Activated effector memory CD4-positive, alpha-beta T cell treated with anti-CD3 and anti-CD28 coated beads, Interleukin-2, amount 50 U/mL, for 16 hours (primary cell): ENCODE measurements at places on chromosomes 7 and 10.

DNA sequence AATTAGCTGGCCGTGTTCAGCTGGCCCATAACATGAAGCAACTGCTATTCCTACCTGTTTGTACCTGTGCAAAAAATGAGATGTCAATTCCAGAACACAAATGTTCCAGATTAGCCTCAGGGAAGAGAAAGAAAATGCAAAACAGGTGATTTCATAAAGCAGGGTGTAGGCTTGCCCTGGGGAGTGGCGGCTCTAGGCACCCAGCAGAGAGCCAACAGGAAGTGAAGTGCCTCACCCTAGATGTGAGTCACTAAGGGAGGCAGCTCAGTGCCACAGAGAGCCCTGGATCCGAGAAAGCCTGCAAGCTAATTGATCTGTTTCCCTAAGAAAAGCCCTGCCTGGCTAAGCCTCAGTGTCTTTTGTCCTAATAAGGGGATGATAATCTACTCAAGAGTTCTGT lies 240.0 kb downstream of the ARHGAP21 start:
- DNase-seq: peak; percentile 68

DNA sequence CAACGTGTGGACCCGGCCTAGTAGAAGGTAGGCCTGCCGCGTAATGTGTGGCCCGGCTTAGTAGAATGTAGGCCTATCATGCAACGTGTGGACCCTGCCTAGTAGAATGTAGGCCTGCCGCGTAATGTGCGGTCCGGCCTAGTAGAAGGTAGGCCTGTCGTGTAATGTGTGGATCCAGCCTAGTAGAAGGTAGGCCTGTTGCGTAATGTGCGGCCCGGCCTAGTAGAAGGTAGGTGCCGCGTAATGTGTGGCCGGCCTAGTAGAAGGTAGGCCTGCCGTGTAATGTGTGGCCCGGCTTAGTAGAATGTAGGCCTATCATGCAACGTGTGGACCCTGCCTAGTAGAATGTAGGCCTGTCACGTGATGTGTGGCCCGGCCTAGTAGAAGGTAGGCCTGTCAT lies 11.9 kb upstream of the GTPBP4 start:
- DNase-seq: peak; percentile 19

GRCh38 chr7:142910031-142910433 lies 23.5 kb downstream of the TRPV5 start:
- no peak for DNase-seq

DNA sequence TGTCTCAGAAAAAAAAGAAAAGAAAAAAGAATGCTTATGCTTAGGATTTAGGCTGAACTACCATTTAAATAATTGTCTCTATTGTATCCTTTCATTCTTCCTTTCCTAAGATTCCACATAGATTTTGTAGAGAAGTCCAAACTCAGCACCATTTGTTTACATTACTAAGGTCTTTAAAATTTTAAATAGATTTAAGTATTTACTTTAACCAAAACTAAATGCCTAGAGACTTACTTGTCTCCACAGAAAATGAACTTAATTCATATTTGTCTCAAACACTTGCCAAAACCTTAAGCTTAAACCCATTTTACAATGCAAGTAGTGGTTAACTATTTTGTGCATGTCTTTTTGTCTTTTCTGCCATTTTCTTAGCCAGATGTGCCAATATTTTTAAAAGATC lies 54.1 kb upstream of the ABI1 start:
- no peak for DNase-seq

DNA sequence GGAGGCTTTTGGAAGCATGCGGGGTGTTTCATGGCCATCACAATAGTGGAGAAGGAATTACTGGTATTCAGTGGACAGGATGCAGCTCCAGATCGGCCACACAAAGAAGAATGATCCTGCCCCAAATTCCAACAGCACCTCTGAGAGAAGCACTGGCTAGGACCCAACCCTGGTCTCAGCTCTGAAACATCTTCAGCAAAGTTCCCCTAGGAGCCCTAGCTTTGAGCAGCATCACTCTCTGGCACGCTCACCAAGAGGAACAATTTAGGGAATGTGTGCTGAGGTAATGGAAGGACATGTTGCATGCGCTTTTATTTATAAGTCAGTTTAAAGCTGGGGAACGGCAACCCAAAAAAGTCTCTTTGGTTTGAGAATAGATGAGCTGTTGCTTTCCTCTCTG lies 5.5 kb upstream of the OPN1SW start:
- DNase-seq: no peak
